GM23338 (cell line): ENCODE measurements at places on chromosomes 12 and 14. TPM values are rescaled to one million over a fixed set of nuclear protein-coding genes. Genes with fewer than 3 reads are reported as not detected.

The PIWIL1 gene
- not detected in 2 replicates for total RNA-seq

The TRPV4 gene
- total RNA-seq = 1.0 and 1.1 TPM in 2 replicates

The TOMM20L gene
- not detected in 2 replicates for total RNA-seq

The NELL2 gene
- 99.5 and 103 TPM in 2 replicates for total RNA-seq

The DBX2 gene
- total RNA-seq = 0.07 TPM in 1 of 2 replicates, not detected in the other

The PABPN1 gene
- total RNA-seq = 110 and 116 TPM in 2 replicates

The RIPK3 gene
- total RNA-seq = 0.16 and 1.5 TPM in 2 replicates

The ACSS3 gene
- 22.5 and 28.9 TPM in 2 replicates for total RNA-seq

The NDRG2 gene
- total RNA-seq = 15.2 and 20.6 TPM in 2 replicates

The OTX2 gene
- total RNA-seq = 21.2 and 23.9 TPM in 2 replicates

The KSR2 gene
- total RNA-seq = 2.2 and 2.7 TPM in 2 replicates

The TSHR gene
- 0.59 TPM in 1 of 2 replicates, not detected in the other for total RNA-seq

The MEG3 gene
- total RNA-seq = not detected in 2 replicates

The BMP4 gene
- 3.9 and 5.0 TPM in 2 replicates for total RNA-seq

The FOXM1 gene
- total RNA-seq = 73.4 and 98.1 TPM in 2 replicates

The ARHGEF25 gene
- 9.9 and 10.2 TPM in 2 replicates for total RNA-seq

The NANOG gene
- 134 TPM in 2 replicates for total RNA-seq

The SLC41A2 gene
- 2.3 and 6.8 TPM in 2 replicates for total RNA-seq

The NFKBIA gene
- 25.7 and 41.3 TPM in 2 replicates for total RNA-seq

The LHX5 gene
- total RNA-seq = not detected in 2 replicates

The NINJ2 gene
- 0.94 and 2.1 TPM in 2 replicates for total RNA-seq

The SLC39A5 gene
- 0.59 and 4.5 TPM in 2 replicates for total RNA-seq

The TMEM179 gene
- 4.8 and 5.0 TPM in 2 replicates for total RNA-seq

The ARHGAP5 gene
- 68.7 and 72.6 TPM in 2 replicates for total RNA-seq

The KRT78 gene
- not detected in 2 replicates for total RNA-seq

The TCL1B gene
- total RNA-seq = 5.5 and 6.1 TPM in 2 replicates

The RNASE3 gene
- total RNA-seq = not detected in 2 replicates

The BICD1 gene
- total RNA-seq = 76.4 and 83.6 TPM in 2 replicates

The RNF212B gene
- not detected in 2 replicates for total RNA-seq

The KLHL33 gene
- total RNA-seq = 0.12 and 0.35 TPM in 2 replicates

The FGF6 gene
- not detected in 2 replicates for total RNA-seq

The SELPLG gene
- 0.56 TPM in 1 of 2 replicates, not detected in the other for total RNA-seq

The ASCL4 gene
- total RNA-seq = not detected in 2 replicates

The INTS13 gene
- total RNA-seq = 94.1 and 137 TPM in 2 replicates

The MIP gene
- not detected in 2 replicates for total RNA-seq

The CPNE8 gene
- total RNA-seq = 8.6 and 8.7 TPM in 2 replicates

The CLEC9A gene
- total RNA-seq = not detected in 2 replicates
